Mesothelial cell of epicardium (in vitro differentiated cells): ENCODE measurements at places on chromosomes 6 and 20. TPM values are rescaled to one million over a fixed set of nuclear protein-coding genes. Genes with fewer than 3 reads are reported as not detected.
A peak's percentile ranks its signal among the peaks of the same experiment; 100 is the strongest.

GRCh38 chr6:155171109-155171746 lies 92.6 kb upstream of the CLDN20 start:
- no peak overlapping the region for H3K4me3 ChIP-seq
- no peak for DNase-seq
- peaks cover 16% of the 10 kb centered on the region for H3K4me1 ChIP-seq
- H3K36me3 ChIP-seq: no peaks in the 10 kb centered on the region
- H3K27me3 ChIP-seq: no peaks in the 10 kb centered on the region

DNA sequence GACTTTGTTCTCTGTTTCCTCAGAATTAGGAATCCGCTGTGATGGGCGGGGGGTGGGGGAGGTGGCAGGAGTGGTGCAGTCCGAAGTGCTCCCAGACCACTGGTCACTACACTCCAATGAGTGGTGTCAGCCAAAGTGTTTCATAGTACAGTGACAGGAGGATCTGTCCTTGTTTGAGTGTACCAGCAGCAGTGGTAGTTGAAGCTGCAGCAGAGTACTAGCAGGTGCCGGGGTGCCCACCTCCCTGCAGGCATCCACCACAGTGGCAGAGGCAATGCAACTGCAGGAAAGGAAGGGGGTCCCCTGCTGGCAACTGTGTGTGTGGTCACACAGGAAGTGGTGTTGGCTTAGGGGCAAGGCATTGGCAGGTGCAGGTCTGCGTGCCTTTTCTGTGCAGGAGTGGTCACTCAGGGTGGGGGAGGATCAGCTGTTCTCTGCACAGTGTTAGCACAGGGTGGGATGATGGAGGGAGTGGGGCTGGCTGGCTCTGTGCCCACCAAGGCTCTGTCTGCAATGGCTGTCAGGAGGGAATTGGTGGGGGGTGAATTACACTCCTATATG lies 9.7 kb downstream of the HLA-DOB start:
- no peak overlapping the region for H3K27ac ChIP-seq
- no peak for DNase-seq
- H3K27me3 ChIP-seq: peaks cover 62% of the 10 kb centered on the region
- no peaks in the 10 kb centered on the region for H3K4me1 ChIP-seq

DNA sequence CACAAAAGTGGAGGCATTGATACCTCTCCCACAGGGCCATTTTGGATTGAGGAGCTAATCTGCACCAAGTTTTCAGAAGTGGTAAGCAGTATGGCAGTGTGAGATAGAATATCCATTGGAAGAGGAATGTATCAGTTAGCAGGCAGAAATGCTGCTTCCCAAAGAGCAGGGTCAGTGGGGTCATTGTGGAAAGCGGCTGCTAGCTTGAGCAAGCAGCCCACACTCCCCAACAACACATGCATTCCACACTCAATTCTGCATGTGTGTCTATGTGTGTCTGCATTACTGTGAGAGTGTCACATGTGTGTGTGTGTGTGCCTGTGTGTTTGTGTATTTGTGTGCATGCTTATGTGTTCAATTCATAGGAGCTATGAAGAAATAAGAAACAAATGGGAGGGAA lies 190.9 kb upstream of the FOXA2 start:
- no peaks in the 10 kb centered on the region for H3K36me3 ChIP-seq
- no peak for DNase-seq
- peaks cover 5% of the 10 kb centered on the region for H3K4me1 ChIP-seq
- H3K4me3 ChIP-seq: no peak overlapping the region

GRCh38 chr20:2834401-2835110 lies 5.9 kb downstream of the PCED1A start:
- no peak for DNase-seq
- peaks cover 7% of the 10 kb centered on the region for H3K4me1 ChIP-seq
- no peak overlapping the region for H3K27ac ChIP-seq
- peaks cover 17% of the 10 kb centered on the region for H3K36me3 ChIP-seq
- H3K4me3 ChIP-seq: no peak overlapping the region
- H3K27me3 ChIP-seq: no peaks in the 10 kb centered on the region

- no peak overlapping the region for H3K4me3 ChIP-seq
- no peak for DNase-seq
- peaks cover 38% of the 10 kb centered on the region for H3K36me3 ChIP-seq
- H3K27ac ChIP-seq: no peak overlapping the region
These were observed 82.2 kb downstream of the RIN2 start for GRCh38 chr20:19840111-19840710.

GRCh38 chr6:89297695-89298351 lies 17.3 kb downstream of the GABRR2 start:
- no peaks in the 10 kb centered on the region for H3K27me3 ChIP-seq
- H3K4me1 ChIP-seq: peaks cover 22% of the 10 kb centered on the region
- peak overlapping the region; percentile 93 for H3K27ac ChIP-seq
- no peak overlapping the region for H3K4me3 ChIP-seq
- no peak for DNase-seq

GRCh38 chr6:101116337-101116736 lies 235.2 kb upstream of the ASCC3 start:
- peaks cover 3% of the 10 kb centered on the region for H3K27me3 ChIP-seq
- no peaks in the 10 kb centered on the region for H3K36me3 ChIP-seq
- H3K4me1 ChIP-seq: peaks cover 16% of the 10 kb centered on the region

LY6G6C gene
- total RNA-seq: 0.89 to 1.4 TPM (median 1.3 TPM) in 3 replicates

VWA7 gene
- 1.5 to 1.8 TPM (median 1.6 TPM) in 3 replicates for total RNA-seq

MBOAT1 gene
- total RNA-seq: 23.5 to 24.6 TPM (median 24.5 TPM) in 3 replicates

TCFL5 gene
- total RNA-seq: 12.0 to 12.6 TPM (median 12.2 TPM) in 3 replicates
